ENCODE measurements at places on chromosomes 1 and 21. TPM values are rescaled to one million over a fixed set of nuclear protein-coding genes. Genes with fewer than 3 reads are reported as not detected.

DNA sequence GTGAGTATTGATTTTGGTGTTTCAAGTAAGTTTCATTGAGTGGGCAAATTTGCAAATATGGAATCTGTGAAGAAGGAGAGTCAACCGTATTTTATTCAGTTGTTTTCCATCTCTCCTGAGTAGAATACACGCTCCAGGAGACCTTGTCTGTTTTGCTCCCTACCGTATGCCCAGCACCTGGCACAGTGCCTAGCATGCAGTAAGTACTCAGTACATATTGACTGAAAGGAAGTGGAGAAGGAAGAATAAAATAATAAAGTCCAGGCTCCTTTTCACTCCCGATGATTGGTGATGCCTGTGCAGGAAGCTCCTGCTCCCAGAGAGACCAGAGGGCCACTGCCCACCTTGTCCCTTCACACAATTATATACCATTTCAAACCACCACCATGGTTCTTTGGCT lies 59.4 kb upstream of the NEK2 start:
- no peak for DNase-seq

- DNase-seq: no peak
These were observed at the start of gene LRRC52 for GRCh38 chr1:165543532-165544438. Gene LRRC52, plus strand, starts transcription at chr1:165544000. Its CDS starts 297 bp downstream, at chr1:165544297.

- DNase-seq: no peak
These were observed 373.5 kb upstream of the ADGRL4 start for GRCh38 chr1:79380078-79380477.

GRCh38 chr1:155890251-155890650 lies 20.9 kb downstream of the RIT1 start:
- no peak for DNase-seq

DNA sequence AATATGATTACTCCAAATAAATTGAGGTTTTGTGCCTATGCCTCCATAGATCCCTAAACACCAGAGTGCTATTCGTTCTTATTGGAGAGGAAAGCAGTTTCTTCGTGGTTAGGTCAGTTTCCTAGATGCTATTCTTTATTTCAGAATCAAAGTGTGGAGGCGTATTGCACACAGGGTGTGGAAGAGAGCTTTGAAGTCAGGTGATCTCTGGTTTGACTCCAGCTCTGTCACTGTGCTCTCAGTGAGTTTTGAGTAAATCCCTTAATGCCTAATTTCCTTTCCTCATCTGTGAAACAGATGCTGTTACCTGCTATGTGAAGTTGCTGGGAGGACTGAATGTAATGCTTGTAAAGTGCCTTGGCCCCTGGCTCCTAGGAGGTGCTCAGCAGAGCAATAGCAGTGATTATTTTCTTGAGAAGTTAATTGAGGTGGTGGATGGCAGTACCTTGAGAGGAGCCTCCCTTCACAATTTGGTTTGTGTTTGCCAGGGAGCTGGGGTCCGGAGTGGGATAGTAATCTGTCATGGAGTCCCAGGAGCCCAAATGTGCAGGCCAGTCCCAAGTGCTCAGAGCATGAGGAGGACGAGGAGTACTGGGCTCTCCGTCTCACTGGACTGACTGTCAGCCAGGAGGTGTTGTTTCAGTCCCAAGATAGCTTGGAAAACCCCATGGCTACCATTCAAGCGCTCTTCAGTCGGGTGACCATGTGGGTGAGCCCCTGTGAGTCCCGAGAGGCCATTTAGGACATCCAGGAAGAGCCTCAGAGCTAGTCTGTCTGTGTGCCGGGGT lies 14.9 kb downstream of the NTPCR start:
- DNase-seq: no peak

GRCh38 chr1:175765293-175765692 lies 21.9 kb upstream of the TNR start:
- DNase-seq: no peak

DNA sequence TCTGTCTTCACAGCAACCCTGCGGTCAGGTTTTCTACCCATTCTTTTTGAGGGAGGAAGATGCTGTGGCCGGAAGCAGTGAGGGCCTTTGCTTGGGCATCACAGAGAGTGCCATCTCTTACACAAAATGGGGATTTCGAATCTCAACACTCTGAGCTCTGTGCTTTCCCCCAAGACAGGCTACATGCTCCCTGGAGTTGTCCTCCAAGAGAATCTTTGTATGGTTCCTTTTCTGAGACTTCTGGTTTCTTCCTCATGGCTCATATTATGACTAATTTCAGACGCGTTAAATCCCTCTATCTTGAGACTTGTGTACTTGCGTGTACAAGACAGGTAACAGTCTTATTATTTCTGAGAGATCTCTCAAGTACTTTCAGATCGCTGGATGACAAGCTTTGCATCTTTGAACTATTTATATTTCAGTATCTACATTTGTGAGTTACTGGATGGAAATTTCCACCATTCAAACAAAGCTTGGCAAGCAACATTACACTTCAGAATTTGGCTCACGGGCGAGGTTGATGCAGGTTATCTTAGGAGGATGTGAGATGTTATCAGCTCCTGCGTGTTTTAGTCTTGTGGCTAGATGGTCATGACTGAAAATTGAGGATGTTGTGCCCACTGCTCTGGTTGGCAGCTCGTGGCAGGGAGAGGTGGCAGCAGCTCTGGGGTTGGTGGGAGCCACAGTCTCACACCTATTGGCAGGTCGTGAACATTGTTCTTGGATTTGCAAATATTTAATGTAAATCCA lies 19.4 kb downstream of the ABCG1 start:
- no peak for DNase-seq

GRCh38 chr1:184310157-184310819 lies 76.5 kb upstream of the C1orf21 start:
- no peak for DNase-seq

GRCh38 chr1:107678993-107679392 lies 286.0 kb downstream of the VAV3 start:
- no peak for DNase-seq

DNA sequence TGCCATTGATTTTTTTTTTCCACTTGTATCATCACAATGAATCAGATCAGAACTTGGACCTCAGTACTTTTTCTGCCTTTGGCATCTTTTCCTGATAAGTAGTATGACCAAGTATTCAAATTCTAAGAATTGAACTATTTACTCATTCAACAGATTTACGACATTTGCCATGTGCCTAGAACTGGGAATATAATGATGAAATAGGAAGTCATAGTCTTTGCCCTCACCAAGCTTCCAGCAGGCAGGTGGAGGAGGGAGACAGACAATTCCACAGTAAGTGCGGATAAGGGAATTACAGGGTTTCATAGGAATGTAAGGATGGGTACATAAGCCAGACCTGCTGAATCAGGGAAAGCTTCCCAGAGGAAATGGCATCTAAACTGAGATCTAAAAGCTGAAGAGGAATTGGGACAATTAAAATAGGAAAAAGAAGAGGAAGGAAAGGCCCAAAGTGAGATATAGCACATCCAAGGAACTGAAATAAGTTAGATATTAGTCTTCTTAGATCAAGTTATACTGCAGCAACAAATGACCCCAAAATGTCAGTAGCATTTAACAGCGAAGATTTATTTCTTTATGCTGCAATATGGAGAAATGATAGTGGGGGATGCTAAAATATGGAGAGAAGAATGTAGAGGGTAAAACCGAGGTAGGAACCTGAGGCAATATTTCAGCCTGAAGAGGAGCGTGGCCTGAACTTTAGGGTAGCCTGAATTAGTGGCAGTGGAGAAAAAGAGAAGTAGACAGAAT lies 5.3 kb upstream of the DDX59 start:
- no peak for DNase-seq

GRCh38 chr21:31098576-31099005 lies 60.3 kb upstream of the KRTAP19-8 start:
- no peak for DNase-seq

- no peak for DNase-seq
These were observed 498.3 kb upstream of the DAB1 start for GRCh38 chr1:57922130-57922529.

DNA sequence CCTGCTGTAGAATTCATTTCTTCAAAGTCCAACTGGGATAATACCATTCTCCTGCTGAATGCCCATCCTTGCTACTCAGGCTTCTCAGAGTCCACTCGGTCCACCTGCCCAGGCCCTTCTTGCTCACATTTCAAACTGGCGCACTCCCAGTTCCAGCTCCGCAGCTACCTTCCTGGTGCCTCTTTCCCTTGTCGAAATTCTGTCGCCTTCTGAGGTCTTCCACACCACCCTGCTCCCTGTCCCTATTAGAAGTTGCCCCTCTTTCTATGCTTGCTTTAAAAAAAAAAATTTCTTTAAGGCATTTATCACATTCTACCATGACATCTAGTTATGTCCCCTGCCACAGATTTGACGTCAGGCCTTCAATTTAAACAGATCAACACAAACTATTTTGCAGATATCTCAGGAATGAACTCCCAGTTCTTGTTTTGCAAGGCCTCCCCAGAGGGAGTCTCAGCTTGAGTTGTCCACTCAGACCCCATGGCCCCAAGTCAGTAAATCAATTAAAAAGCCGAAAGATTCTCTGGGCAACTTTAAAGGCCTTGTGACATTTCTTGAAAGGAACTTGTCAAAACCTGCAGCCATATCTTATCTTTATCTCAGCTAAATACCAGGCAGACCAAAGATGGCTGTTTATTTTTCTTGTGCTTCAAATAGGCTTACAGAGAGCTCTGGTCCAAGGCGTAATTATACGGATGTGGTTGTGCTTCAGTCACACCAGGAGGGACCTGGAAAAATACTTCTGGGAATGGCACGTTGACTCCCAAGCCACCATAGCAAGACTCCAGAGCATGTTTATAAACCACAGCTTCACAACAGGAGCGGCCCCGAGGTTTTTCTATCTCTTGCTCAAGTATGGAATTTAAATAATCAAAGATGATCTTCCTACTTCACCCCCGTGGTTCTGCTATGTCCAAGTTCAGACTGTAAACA lies 2.2 kb downstream of the FAM89A start:
- DNase-seq: no peak

DNA sequence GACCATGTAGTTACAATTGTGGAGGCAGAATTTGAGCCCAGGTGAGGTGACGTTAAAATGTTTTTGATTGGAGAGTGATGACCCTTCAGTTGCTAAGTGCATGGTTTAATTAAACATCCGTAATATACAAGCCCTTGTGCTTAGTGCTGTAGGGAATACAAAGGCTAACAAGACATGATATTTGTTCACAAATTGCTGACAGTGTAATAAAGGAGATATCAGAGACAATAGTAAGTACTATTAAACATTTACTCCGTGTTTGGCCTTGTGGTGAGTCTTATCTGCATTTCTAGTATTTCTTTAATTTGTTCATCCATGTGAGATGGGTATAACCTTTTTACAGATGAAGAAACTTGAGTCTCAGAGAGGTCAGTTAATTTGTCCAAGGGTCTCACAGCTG lies 37.9 kb downstream of the RLF start:
- DNase-seq: no peak

DNA sequence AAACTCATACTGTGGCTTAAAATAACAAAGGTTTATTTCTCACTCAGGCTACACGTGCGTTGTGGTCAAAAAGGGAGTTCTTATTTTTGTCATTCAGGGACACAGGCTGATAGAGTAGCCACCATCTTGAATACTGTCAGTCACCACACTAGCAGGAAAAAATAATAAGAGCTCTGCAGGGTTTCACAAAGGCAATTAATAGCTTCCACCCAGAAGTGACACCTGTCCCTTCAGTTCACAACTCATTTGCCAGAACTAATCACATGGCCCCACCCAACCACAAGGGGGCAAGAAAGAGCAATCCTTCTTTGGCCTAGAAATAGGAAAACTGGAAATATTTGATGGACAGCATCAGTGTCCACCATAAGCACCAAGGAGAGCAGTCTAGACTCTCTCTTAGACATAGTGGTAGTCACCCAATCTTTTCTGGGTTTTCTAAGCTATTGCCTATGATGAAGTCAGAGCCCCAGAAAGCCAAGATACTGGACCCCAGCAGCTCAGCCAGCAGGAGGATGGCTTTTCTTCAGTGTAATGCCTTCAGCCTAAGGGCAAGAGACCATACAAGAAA lies 8.2 kb downstream of the HAPLN2 start:
- DNase-seq: no peak

DNA sequence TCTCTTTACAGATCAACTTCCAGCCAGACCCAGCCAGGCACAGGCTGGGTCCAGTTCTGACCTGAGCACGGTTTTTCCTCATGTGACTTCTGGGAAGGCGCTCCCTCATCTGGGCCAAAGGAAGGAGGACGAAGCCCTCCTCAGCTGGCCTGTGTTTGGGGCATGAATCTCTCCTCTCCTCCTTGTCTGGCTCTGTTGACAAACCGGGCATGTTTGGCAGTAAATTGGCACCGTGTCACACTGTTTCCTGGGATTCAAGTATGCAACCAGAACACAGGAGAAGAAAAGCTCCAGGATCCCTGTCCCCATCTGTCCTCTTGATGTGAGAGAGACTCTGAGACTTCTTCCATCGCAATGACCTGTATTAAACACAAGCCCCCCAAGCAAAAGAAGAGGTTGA lies 18.3 kb downstream of the NECAP2 start:
- no peak for DNase-seq

DNA sequence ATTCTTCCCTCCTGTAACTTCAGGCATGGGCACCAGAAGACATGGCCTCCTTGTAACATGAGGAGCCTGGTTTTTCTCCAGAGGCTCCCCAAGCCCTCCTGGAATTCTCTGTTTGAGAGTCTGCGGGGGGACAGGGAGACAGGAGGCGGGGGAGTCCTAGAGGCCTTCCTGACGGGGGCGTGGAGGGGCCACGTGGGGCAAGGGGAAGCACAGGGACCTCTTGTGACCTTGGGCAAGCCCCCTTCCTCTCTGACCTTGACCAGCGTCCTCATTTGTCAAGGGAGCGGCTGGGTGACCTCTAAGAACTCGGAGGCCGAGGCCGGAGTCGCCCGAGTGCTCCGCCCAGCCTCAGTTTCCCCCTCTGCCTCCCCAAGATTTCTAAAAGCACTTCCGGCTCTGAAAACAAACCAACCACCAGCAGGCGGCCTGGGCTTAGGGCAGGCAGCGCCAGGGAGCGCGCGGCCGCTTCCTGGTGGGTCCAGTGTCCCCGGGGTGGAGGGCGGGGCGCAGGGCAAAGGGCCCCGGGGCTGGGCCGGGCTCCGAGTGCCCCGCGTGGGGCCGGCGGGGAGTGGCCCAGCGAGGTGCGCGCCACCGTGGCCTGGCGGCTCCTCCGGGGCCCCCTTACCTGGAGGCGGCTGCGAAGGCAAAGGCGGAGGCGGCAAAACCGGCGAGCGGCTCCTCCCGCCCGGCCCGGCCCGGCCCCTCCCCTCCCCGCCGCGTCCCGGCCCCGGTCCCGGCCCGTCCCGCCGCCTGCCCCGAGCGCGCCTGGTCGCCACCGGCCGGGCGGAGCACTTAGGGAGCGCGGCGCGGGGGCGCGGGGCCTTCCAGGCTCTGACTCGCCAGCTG lies at the start of gene TMCO4:
TSS of gene TMCO4 (minus strand) at position 687 of the 846 bp plus-strand sequence. CDS start 19,158 bp downstream, outside the sequence.
- DNase-seq: no peak

The C1QA gene
- 22.2 TPM for polyA plus RNA-seq

The NMNAT2 gene
- 0.68 TPM for polyA plus RNA-seq

The SPRR2A gene
- polyA plus RNA-seq: not detected

The SMPDL3B gene
- 0.23 TPM for polyA plus RNA-seq

The CD52 gene
- 1.3 TPM for polyA plus RNA-seq

The CD160 gene
- 0.87 TPM for polyA plus RNA-seq

The FALEC gene
- 1.1 TPM for polyA plus RNA-seq

The DNALI1 gene
- polyA plus RNA-seq: 8.7 TPM

All from forelimb muscle (tissue), 1 donor.